ENCODE measurements at places on chromosomes 16 and 17.
A peak's percentile ranks its signal among the peaks of the same experiment; 100 is the strongest.

GRCh38 chr16:10982465-10983150, 38.2 kb downstream of the CLEC16A start:
- H3K4me1 ChIP-seq = no peaks in the 10 kb centered on the region
- no peak overlapping the region for H3K4me3 ChIP-seq
- no peaks in the 10 kb centered on the region for H3K36me3 ChIP-seq
- DNase-seq = no peak
- no peak overlapping the region for H3K27ac ChIP-seq

DNA sequence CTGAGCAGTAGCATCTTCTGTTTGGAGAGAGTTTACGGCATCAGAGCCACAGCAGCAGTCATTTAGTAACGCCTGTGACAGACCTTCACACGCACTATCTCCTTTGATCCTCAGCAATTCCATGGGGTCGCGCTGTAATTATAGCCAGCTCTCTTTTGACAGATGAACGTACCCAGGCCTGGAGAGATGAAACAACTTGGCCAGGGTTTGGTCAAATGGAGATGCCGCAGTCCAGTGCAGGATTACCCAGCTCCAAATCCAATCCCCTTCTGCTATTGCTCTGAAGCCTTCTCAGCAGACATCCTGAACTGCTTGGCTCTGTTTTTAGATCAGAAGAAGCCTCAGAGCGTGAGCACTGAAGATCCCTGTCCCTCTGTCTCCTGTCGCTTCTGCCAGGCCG, 83.9 kb downstream of the SOX9 start:
- no peak overlapping the region for H3K4me3 ChIP-seq
- H3K27me3 ChIP-seq = peaks cover 4% of the 10 kb centered on the region
- H3K36me3 ChIP-seq = no peaks in the 10 kb centered on the region
- no peak overlapping the region for H3K27ac ChIP-seq
- H3K4me1 ChIP-seq = no peaks in the 10 kb centered on the region
- DNase-seq = no peak

DNA sequence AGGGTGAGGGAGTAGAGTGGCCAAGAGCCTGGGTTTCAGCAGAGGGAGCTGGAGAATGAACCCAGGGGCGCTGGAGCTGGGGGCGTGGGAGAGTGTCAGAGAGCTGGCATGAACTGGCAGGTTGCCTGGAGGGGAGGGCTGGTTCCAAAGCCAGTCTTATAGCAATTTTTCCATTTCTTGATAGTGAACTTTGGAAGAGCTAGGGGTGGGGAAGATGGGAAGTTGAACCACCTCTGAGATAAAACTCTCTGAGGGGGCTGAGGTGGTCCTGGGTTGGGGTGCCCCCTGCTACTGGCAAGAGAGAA, 36.9 kb downstream of the ADGRG5 start:
- no peak for DNase-seq
- no peaks in the 10 kb centered on the region for H3K27me3 ChIP-seq
- H3K4me1 ChIP-seq = no peaks in the 10 kb centered on the region
- H3K4me3 ChIP-seq = no peak overlapping the region
- H3K27ac ChIP-seq = no peak overlapping the region

DNA sequence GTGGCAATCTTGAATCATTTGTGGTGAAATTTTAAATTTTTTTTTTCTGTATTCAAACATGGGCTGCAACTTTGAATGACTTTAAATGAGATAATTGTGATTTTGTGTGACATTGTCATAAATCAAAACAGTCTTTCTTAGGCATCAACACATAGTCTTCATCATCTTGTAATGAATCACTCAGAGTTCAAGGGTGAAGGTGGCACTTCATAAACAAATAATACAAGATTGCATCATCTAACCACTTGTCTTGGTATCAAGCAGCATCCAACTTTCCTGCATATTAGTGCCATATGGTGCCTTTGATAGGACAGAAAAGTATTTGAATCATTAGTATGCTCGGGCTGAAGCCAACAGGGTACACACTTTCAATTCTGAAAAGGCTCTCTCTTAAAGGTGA, 392.4 kb upstream of the GOT2 start:
- no peak overlapping the region for H3K4me3 ChIP-seq
- H3K36me3 ChIP-seq = no peaks in the 10 kb centered on the region
- no peaks in the 10 kb centered on the region for H3K4me1 ChIP-seq

DNA sequence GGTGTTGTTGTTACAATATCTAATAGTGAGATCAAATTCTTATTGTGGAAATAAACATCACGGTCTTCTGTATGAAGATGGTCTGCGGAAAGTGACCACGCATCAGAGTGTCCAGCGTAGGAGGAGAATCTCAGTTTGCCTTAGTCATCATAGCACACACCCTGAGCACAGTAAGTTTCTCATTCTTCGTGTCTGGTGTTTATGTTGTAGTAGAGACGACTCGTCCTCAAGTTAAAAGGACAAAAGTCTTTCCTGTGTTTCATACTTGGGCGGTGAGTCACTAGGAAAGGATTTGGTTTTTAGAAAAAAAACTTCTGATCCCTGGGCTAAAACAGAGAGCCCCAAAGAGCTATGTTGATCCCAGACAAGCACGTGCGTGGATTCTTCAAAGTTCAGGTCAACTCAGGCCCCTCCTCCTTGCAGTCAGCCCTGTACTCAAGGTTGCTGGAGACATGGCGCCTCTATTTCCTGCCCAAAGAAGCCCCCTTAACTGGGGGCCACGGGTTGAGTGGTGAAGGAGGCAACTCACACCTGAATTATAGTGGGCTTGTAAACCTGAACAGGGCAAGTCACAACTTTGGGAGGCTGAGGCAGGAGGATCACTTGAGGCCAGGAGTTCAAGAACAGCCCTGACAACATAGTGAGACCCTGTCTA, 170.4 kb downstream of the ZFHX3 start:
- H3K36me3 ChIP-seq = no peaks in the 10 kb centered on the region
- no peak overlapping the region for H3K4me3 ChIP-seq
- no peaks in the 10 kb centered on the region for H3K27me3 ChIP-seq
- peak; percentile 88 for DNase-seq
- H3K27ac ChIP-seq = peak overlapping the region; percentile 37

- no peaks in the 10 kb centered on the region for H3K36me3 ChIP-seq
- peaks cover 9% of the 10 kb centered on the region for H3K27me3 ChIP-seq
- no peak overlapping the region for H3K4me3 ChIP-seq
- peak; percentile 93 for DNase-seq
- no peak overlapping the region for H3K27ac ChIP-seq
Observed at GRCh38 chr17:27915709-27916108, 22.5 kb upstream of the LYRM9 start.

DNA sequence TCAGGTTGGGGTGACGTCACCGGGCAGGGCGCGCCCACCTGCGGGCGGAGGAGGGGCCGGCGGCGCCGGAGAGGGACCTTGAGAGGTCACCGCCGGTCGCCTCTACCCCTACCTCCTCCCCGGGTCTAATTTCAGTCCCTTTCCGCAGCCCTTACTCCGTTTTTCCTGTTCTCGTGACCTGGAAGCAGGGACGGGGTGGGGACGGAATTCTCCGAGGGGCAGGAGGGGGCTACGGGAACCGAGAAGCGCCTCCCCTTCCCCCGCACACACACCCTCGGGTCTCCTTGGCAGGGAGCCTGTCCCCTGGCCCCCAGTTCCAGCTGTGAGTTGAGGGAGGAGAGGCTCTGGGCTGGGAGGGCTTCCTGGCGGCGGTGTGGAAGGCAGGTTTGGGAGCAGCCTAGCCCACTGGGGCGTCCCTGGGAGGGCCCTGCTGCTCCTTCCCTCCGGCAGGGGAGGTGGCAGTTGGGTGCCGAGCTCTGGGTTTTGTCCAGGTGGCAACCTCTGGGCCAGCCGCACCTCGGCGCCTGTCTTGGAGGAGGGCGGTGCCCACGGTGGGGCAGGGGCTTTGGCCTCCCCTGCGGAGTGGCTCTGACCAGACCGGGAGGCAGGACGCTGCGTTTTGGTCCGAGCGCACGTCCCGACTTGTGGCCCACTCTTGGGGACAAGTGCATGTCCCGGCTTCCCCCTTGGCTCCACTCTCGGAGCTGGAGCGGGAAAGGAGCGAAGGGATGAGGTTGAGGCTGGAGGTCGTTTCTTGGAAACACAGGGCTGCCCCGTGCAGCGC, 773 bp downstream of the SYNGR3 start:
- peaks cover 3% of the 10 kb centered on the region for H3K36me3 ChIP-seq
- peak overlapping the region; percentile 34 for H3K4me3 ChIP-seq

DNA sequence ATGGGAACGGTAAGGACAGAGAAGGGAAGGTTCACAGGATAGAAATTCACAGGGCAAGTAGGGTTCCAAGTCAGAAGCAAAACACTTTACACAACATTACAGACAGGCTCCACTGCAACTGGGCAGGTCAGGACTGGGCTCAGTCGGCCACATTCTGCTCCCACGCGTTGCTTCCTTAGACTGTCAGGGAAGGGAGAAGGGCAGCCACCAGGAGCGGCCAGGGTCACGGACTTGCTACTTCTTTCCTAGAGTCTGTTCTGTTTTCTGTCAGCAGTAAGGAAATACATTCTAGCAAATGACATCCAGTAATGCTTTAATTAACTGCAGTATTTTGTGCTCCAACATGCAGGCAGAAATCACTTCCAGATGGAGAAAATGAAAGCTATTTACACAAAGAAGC, 160.3 kb upstream of the RPH3AL start:
- H3K4me3 ChIP-seq = no peak overlapping the region
- no peak for DNase-seq
- no peaks in the 10 kb centered on the region for H3K27me3 ChIP-seq
- H3K36me3 ChIP-seq = no peaks in the 10 kb centered on the region
- H3K4me1 ChIP-seq = no peaks in the 10 kb centered on the region

- peaks cover 3% of the 10 kb centered on the region for H3K36me3 ChIP-seq
- no peak overlapping the region for H3K27ac ChIP-seq
- H3K4me1 ChIP-seq = no peaks in the 10 kb centered on the region
- H3K27me3 ChIP-seq = no peaks in the 10 kb centered on the region
Observed at GRCh38 chr17:78418326-78419026, 40.0 kb downstream of the PGS1 start.

DNA sequence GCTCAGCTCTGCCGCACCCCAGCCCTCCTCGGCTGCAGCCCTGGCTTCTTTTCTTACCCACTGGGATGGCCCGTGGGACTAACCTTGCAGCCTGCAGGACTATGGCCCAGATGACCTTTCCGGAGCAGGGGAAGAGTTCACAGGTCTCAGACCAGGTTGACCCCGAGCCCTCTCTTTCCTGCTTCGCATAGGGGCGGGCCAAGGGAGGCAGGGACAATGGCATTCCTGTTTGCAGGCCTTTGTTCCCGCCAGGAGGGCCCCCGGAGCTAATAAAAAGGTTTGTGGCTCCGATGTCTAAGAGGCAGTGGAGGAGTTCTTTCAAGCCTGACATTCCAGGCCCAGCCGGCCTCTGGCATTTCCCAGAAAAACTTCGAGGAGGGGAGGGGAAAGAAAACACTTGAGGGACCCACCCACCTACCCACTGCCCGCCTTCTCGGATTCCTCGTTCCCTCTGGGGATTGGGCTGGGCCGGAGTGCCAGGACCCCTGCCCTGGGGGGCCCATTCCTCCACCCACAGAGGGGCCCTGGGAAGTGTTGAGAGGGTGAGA, 5.8 kb upstream of the SOCS3 start:
- H3K36me3 ChIP-seq = no peaks in the 10 kb centered on the region
- peak overlapping the region; percentile 92 for H3K27ac ChIP-seq
- no peak overlapping the region for H3K4me3 ChIP-seq
- peak; percentile 97 for DNase-seq
- no peaks in the 10 kb centered on the region for H3K27me3 ChIP-seq
- peaks cover 25% of the 10 kb centered on the region for H3K4me1 ChIP-seq
